Activated CD8-positive, alpha-beta memory T cell treated with anti-CD3 and anti-CD28 coated beads, Interleukin-2, amount 10 ng/mL, durations not matched to agents 7 days and 5 days (primary cell): ENCODE measurements at places on chromosomes 13 and 19.

GRCh38 chr19:48745208-48745995 lies 1.3 kb downstream of the IZUMO1 start:
- H3K4me3 ChIP-seq: no peak overlapping the region
- H3K27ac ChIP-seq: no peak overlapping the region
- peak; percentile 73 for DNase-seq
- peaks cover 8% of the 10 kb centered on the region for H3K4me1 ChIP-seq
- H3K36me3 ChIP-seq: no peaks in the 10 kb centered on the region
- H3K27me3 ChIP-seq: peaks cover 24% of the 10 kb centered on the region

GRCh38 chr19:2291185-2291751 lies 9.3 kb upstream of the PEAK3 start:
- peaks cover 25% of the 10 kb centered on the region for H3K4me1 ChIP-seq
- H3K27me3 ChIP-seq: peaks cover 5% of the 10 kb centered on the region
- H3K36me3 ChIP-seq: peaks cover 9% of the 10 kb centered on the region
- peak overlapping the region; percentile 78 for H3K4me3 ChIP-seq

DNA sequence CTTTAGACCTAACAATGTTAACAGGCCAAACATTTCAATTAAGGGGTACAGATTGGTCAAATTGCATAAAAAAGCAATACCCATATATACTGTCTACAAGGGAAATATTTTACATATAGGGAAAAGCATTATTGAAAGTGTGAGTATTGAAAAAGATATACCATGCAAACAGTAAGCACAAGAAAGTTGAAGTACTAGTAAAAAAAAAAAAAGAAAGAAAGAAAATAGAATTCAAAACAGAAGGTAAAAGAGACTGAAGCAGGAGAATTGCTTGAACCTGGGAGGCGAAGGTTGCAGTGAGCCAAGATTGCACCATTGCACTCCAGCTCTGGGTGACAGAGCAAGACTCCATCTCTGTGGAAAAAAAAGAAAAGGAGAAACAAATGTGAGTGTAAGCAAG lies 5.3 kb upstream of the TEX101 start:
- H3K36me3 ChIP-seq: no peaks in the 10 kb centered on the region
- no peaks in the 10 kb centered on the region for H3K27me3 ChIP-seq
- DNase-seq: no peak
- H3K4me1 ChIP-seq: no peaks in the 10 kb centered on the region
- H3K27ac ChIP-seq: no peak overlapping the region
- no peak overlapping the region for H3K4me3 ChIP-seq

DNA sequence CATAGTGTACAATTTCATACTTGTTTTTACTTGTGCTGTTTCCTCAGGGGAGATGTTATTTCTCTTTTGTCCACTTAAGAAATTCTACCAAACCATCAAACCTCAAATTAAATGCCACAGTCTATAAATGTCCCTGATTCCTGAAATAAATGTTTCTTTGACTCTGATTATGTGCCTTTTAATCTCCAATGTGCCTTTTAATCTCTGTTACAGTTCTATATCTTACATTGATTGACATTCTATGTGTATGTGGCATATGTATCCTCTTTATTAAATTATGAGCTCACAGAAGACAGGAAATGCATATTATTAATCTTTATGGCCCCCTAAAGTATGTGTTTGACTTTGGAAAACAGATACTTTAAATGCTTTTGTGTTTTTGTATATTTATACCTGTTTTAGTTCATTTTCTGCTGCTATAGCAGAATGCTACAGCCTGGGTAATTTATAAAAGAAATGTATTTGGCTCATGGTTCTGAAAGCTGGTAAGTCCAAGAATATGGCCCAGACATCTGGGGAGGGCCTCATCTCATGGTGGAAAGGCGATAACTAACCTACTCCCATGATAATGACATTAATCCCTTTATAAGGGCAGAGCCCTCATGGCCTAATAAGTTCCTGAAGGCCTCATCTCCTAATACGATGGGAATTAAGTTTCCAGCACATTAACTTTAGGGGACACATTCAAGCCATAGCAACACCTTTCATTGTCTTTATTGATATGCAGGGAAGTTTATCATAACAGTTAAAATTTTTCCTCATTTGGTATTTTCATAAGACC lies 403.9 kb downstream of the LIG4 start:
- H3K27me3 ChIP-seq: no peaks in the 10 kb centered on the region
- no peak overlapping the region for H3K4me3 ChIP-seq
- DNase-seq: no peak
- no peaks in the 10 kb centered on the region for H3K4me1 ChIP-seq
- H3K36me3 ChIP-seq: no peaks in the 10 kb centered on the region
- H3K27ac ChIP-seq: no peak overlapping the region

DNA sequence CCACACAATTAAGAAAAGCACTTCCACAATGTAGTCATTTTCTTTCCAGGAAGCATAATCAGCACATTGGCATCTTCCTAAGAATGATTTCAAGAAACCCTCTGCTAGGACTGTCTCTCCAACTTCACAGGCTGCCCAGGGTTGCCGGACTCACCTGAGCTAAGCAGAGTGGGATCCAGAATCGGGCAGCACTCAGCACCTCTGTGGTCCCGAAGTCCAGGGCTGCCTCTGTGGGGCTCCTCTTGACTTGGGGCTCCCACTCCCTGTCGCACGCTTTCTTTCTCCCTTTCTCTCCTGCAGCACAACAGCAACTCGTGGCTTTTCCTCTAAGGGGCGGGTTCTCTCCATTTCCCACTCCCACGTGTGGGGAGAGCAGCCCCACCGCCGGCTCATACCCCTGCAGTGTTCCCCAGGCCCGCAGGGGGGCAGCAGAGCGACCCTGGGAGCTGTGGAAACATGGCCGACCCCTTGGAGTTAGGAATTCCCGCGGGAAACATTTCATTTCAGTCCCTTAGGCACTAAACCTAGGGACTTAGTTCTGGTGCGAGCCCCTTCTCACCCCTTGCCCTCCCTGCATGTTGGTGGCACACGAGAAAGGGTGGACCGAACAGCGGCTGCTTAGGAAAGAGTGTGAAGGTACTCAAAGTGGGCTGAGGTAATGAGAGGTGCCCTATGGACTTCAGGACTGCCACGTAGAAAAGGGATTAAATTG lies at the start of gene TMEM272:
TMEM272 (minus strand) TSS at position 316 of the 712 bp plus-strand sequence. CDS start 6,647 bp downstream, outside the sequence.
- peak within 1 kb of the TSS; percentile 12 for H3K4me3 ChIP-seq
- peaks cover 22% of the 10 kb centered on the region for H3K27me3 ChIP-seq
- H3K27ac ChIP-seq: no peak within 1 kb of the TSS
- H3K4me1 ChIP-seq: peaks cover 10% of the 10 kb centered on the region

GRCh38 chr13:59490651-59491050 lies 673.1 kb downstream of the DIAPH3 start:
- H3K36me3 ChIP-seq: no peaks in the 10 kb centered on the region
- H3K4me3 ChIP-seq: no peak overlapping the region
- peaks cover 2% of the 10 kb centered on the region for H3K27me3 ChIP-seq
- no peaks in the 10 kb centered on the region for H3K4me1 ChIP-seq
- DNase-seq: no peak
- no peak overlapping the region for H3K27ac ChIP-seq

DNA sequence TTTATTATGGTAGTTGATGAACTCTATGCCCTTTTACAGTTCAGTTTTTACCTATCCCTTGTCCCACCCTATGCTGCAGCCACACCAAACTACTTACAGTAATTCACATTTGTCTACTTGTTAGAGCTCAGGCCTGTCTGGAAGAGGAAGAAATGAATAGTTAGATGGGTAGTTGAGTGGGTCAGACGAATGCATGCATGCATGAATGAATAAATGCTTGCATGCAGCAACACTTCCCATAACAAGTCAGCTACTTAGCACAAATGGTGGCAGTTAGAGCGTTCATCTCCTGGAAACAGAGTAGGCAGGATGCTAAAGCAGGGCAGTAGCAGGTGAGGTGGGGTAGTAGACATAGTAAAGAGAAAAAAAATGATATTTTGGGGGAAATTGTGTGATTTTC lies 322.3 kb downstream of the NDFIP2 start:
- H3K4me1 ChIP-seq: no peaks in the 10 kb centered on the region
- H3K27ac ChIP-seq: no peak overlapping the region
- H3K27me3 ChIP-seq: peaks cover 2% of the 10 kb centered on the region

DNA sequence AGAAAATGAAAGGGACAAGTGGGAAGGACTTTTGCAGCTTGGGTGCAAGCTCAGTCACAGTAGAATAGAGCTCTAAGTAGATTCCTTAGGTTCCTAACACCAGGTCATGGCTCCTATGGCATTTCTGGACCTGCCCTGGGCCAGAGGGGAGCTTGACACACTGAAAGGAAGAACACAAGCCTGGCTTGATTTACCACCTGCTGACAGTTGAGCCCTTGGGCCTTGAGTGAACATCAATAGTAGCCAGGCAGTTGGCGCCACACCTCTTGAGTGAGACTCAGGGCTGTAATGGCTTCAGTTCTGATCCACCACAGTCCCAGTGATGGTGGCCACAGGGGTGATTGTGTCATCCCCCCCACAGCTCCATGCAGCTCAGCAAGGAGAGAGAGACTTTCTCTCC lies 221.9 kb upstream of the PCDH17 start:
- H3K36me3 ChIP-seq: no peaks in the 10 kb centered on the region
- no peak overlapping the region for H3K4me3 ChIP-seq
- no peaks in the 10 kb centered on the region for H3K27me3 ChIP-seq
- H3K27ac ChIP-seq: no peak overlapping the region
- no peak for DNase-seq

DNA sequence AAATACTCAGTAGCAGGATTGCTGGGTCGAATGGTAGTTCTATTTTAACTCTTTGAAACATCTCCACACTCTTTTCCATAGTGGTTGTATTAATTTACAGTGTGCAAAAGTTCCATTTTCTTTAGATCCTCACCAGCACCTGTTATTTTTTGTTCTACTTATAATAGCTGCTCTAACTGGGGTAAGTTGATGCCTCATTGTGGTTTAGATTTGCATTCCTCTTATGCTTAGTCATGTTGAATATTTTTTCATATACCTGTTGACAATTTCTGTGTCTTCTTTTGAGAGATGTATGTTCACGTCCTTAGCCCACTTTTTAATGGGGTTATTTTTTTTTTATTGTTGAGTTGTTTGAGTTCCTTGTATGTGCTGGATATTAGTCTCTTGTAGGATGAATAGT lies 144.6 kb downstream of the NBEA start:
- DNase-seq: no peak
- no peak overlapping the region for H3K27ac ChIP-seq
- H3K27me3 ChIP-seq: no peaks in the 10 kb centered on the region

GRCh38 chr19:46976845-46977320 lies 42.8 kb upstream of the NPAS1 start:
- peaks cover 39% of the 10 kb centered on the region for H3K4me1 ChIP-seq
- peaks cover 4% of the 10 kb centered on the region for H3K36me3 ChIP-seq
- DNase-seq: no peak

- H3K36me3 ChIP-seq: no peaks in the 10 kb centered on the region
- no peak for DNase-seq
- no peak overlapping the region for H3K27ac ChIP-seq
- no peaks in the 10 kb centered on the region for H3K27me3 ChIP-seq
Measured at GRCh38 chr19:18488403-18488723, 33.5 kb downstream of the ELL start.

DNA sequence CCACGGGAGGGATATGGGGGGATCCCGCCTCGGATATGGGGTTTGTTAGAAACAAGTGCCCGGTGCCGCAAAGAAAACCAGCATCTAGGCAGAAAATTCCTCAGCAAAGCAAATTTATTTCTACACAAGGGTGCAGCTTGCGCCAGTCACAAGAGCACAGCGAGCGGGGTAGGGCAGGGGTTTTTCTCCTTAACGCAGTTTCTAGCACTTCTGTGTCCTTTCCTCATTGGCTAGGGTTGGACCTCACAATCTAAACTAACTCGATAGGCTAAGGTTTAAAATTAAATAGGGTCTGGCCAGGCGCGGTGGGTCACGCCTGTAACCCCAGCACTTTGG lies 595 bp downstream of the ZNF440 start:
- peak overlapping the region; percentile 66 for H3K27ac ChIP-seq
- H3K36me3 ChIP-seq: peaks cover 41% of the 10 kb centered on the region
- peak overlapping the region; percentile 91 for H3K4me3 ChIP-seq

- H3K27ac ChIP-seq: no peak overlapping the region
- no peaks in the 10 kb centered on the region for H3K4me1 ChIP-seq
- no peaks in the 10 kb centered on the region for H3K27me3 ChIP-seq
- no peak for DNase-seq
- no peak overlapping the region for H3K4me3 ChIP-seq
Measured at GRCh38 chr19:14767466-14767971, 10.8 kb downstream of the ADGRE2 start.

GRCh38 chr19:4867534-4868285 lies at the start of gene PLIN3:
Gene PLIN3 (minus strand): TSS chr19:4867667. CDS start chr19:4861394, 6,273 bp downstream.
- H3K27me3 ChIP-seq: peaks cover 3% of the 10 kb centered on the region
- peak; percentile 94 for DNase-seq
- H3K4me3 ChIP-seq: peak within 1 kb of the TSS; percentile 74
- H3K4me1 ChIP-seq: peaks cover 19% of the 10 kb centered on the region

DNA sequence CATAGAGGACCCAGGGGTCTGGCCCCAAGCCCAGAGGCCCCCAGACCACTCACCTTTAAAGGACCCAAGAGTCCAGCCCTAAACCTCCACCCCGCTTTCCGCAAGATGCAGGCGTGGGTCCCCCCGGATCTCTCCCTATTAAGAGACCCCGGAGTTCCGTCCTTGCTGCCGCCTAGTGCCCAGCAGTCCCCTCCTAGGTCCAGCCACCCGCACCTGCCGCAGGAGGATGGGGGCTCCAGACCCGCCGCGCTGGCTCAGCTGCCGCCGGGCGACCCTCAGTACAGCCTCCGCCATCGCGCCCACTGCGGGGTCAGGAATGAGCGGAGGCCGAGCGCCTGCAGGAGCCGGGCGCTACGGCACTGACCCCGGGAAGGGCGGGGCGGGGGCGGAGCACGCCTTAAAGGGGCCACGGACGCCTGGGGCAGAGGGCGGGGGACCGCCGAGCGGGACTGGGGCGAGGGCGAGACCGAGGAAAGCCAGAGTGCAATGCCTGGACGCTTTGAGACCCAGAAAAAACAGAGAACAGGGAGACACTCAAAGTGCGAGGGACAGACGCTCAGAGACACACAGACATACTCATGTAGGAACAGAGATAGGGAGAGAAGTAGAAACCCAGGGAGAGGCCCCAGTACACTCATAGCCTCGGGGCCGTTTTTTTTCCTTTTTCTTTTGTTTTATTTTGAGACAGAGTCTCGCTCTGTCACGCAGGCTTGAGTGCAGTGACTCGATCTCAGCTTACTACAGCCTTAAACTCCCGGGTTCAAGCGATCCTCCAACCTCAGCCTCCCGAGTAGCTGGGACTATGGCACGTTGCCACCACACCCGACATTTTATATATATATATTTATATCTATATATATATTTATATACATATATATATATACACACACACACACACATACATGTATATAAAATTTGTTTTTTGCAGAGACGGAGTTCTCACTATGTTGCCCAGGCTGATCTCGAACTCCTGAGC lies at the start of gene ETHE1:
ETHE1 (minus strand) TSS at position 318 of the 976 bp plus-strand sequence; CDS start at position 294, 24 bp downstream.
- peak within 1 kb of the TSS; percentile 89 for H3K4me3 ChIP-seq
- H3K27ac ChIP-seq: peak within 1 kb of the TSS; percentile 93
- peak; percentile 88 for DNase-seq
- no peaks in the 10 kb centered on the region for H3K27me3 ChIP-seq

DNA sequence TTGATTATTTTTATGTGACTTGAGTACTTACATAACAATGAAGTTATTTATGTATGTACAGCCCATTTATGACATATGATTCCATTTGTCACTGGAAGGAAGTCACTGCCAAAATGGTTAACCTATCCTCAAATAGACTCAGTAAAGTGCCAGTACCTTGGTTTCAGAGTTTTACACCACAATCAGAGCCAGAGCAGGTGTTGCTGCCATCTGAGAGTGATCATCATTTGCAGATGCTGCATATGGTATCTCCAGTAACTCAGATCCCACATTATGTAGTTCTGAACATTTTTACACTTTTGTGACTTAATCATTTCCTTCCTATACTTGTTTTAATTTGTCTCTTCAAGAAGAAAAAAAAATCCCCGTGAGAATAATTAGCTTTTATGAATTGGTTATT lies 313.3 kb downstream of the HS6ST3 start:
- H3K4me3 ChIP-seq: no peak overlapping the region
- DNase-seq: no peak
- no peaks in the 10 kb centered on the region for H3K4me1 ChIP-seq
- no peaks in the 10 kb centered on the region for H3K36me3 ChIP-seq
